ENCODE measurements at places on chromosomes 4 and X. TPM values are rescaled to one million over a fixed set of nuclear protein-coding genes. Genes with fewer than 3 reads are reported as not detected.

The UTP14A gene
- 7.5 TPM for total RNA-seq

The DCAF8L2 gene
- not detected for total RNA-seq

DNA sequence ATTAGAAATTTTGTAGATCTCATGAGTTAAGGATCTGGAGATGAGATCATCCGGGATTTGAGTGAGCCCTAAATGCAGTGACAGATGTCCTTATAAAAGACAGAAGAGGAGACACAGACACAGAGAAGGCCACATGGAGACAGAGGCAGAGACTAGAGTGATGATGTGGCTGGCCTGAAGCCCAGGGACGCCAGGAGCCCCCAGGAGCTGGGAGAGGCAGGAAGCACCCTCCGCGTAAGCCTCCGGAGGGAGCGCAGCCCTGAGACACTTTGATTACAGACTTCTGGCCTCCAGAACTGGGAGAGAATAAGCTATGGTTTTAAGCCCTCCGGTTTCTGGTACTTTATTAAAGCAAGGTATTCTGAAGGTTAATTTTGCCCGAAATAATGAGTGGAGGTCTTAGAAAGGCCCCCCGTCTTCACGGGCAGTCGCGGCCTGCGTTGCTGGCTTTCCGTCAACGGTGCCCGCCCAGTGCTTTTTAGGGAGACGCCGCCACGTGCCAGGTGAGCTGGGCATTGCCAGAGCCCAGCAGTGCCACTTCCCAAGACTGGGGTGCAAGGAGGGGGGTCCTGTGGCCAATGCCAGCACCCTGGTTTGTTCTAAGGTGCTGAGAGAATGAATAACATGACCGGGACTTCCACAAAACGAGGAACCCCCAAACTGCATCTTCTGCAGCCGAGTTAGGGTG lies 8.1 kb downstream of the DHRSX start:
- DNase-seq = no peak

The TRMT10A gene
- 4.2 TPM for total RNA-seq

The PORCN gene
- 13.6 TPM for total RNA-seq

- DNase-seq = no peak
These were observed 2.0 kb upstream of the SYP start for GRCh38 chrX:49202022-49202421.

DNA sequence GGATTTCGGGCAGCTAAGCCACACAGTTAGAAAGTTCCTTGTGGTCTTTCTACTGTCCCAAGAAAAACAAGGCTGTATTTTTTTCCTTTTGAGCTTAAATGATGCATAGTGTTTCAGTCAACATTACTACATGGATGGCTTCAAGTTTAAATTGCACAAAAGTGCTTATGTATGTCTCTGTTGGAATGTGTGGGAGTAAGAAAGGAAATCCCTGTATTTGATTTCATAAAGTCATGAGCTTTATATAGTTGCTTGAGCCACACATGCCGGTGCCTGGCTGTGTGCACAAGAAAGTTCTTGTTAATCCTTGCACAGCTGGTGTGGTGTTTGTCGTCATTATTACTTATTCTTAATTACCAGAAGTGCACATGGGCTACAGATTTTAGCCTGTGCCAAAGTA lies 262.2 kb downstream of the ARHGAP10 start:
- no peak for DNase-seq

The GATA1 gene
- total RNA-seq = not detected

DNA sequence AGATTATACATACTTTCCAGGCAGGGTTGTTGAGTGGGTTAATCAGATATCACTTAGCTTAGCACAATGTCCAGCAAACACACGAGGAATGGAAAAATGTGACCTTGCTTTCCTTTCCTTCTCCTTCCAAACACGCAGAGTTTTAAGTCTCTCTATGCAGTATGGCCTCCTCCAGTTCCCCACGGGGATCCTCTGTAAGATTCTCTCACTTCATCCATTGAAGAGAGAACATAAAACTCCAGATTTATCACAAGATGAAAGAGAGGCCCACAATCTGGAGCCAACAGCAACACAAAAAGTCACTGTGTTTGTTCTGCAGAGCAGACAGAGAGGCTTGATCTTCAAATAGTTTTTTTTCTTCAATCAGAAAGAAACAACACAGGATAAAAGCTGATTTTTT lies 336.8 kb upstream of the CLNK start:
- no peak for DNase-seq

DNA sequence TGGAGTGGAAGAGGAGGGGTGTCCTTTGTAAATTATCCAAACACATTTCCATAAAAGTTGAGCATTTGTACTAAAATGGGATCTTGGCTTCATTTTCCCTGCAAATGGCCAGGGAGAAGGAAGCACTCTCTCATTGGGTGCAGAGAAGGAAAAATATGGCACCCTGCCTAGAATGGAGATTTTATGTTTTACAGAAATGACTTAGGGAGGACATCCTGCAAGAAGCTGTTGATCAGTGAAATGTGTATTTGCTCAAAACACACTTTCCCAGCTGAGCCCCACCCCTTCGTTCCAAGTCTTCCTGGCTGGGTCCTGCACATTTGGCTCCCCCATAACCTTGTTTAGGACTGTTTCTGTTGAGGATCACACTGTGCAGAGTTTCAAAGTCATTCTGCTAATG lies 213.5 kb upstream of the TAPT1 start:
- DNase-seq = peak; percentile 21

GRCh38 chr4:1381181-1381621 lies 25.0 kb downstream of the NKX1-1 start:
- DNase-seq = peak; percentile 5

The RAB33A gene
- total RNA-seq = 0.41 TPM

The SOX3 gene
- not detected for total RNA-seq

The USP17L12 gene
- total RNA-seq = not detected
